ENCODE measurements at places on chromosomes 7 and 10.

GRCh38 chr7:106778656-106779250 is 86.3 kb upstream of the PIK3CG start:
- no peak for DNase-seq

DNA sequence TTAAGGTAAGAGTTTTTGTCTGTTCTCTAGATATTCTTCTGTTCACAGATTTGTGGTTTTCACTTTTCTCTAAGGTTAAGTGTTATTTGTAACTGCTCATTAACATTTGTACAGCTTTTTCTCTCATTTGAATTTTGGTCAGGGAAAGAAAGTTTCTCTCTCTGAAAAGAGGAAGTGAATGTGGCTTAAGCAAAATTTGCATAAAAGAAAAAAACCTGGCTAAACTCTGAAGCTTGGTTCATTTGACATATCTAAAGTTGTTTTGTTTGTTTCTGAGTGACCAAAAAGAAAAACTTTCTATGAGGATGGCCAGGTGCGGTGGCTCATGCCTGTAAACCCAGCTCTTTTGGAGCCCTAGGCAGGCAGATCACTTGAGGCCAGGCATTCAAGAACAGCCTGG is 22.0 kb upstream of the SLC26A4 start:
- DNase-seq = no peak

- no peak for DNase-seq
These were observed 145.6 kb upstream of the CALCR start for GRCh38 chr7:93720106-93720505.

DNA sequence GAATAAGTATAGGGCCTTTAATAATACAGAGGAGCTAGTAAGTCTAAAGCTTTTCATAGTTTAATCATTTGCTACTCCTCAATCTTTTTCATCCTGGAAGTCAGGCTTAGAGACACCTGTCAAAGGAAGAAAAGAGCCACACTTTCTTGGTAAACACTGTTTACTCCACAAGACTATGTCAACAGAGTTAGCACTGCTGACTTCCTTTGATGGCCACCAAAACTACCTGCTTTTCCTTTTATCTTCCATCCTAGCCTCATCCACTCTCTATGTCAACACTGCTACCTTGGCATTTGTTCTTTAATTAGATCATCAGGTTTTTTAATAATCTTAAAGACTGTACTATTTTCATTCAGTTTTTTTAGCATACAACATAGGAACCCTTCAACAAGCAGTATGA is 106.2 kb downstream of the ELAPOR2 start:
- DNase-seq = no peak

DNA sequence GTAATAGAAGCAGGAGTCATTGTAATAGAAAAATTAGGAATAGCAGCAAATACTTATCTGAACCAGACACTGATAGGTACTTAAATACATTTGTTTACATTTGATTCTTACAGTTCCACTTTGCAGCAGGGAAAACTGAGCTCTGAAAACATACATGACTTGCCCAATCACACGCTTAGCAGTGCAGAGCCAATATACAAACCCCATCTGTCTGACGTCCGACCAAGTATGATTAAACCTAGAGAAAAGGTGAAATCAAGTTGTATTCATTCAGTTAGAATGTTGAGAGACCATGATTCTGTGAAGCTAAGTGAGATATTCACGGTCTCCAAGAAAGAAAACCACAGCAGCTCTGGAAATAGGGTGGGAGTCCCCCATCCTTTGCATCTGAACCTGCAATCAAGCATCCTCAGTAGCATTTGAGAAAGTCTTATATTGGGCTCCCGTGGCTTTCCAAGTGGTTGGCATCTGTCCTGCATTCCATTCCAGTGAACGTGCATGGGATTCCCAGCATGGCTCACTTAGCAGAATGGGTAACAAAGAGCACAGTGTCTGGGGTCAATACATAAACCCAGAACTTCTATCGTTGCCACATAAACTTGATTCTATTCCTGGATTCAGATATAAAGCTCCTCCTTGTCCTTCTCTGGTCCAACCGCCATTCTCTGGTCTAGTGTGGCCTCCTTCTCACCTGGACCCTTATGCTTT is 148.7 kb upstream of the RSU1 start:
- DNase-seq = no peak

DNA sequence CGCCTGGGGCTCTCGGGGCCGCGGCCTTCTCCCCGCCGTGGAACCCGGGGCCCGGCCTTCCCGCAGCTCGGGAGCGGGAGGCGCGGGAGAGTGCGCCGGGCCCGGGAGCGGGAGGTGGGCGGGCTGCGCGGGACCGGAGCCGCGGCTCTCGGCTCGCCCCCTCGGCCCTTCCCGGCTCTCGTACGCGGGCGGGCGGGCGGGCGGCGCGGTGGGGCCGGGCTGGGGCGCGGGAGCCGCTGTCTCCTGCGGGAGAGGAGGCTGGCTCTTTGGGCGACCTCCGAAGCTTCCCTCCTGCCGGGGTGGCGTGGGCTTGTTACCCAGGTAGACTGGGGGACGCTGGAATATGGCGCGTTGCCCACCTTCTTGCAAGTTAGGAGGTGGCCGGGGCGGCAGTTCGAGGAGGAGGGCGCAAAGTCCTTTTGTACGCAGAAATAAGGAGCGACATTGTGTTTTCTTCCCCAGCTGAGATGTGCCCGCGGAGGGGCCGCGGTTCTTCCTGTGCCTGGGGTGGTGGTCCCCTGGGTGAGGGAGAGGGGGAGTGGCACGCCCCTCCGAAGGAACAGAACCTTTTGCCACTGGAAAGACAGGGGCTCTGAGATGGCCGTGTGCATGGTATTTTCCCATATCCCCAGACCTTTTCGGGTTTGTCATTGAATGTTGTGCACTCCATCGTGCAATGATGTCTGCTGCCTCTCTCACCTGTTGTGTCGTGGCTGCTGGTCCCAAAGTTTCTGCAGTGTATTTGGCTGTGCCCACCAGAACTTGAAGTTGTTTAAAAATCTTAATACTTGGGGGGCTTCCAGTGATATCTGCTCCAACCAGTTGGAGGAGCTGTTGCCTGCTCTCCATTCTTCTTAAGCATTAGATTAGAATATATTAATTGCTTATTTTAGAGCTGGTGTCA is 844 bp downstream of the NRF1 start:
- DNase-seq = no peak

- no peak for DNase-seq
These were observed 552 bp upstream of the RAB18 start for GRCh38 chr10:27503498-27504006.

DNA sequence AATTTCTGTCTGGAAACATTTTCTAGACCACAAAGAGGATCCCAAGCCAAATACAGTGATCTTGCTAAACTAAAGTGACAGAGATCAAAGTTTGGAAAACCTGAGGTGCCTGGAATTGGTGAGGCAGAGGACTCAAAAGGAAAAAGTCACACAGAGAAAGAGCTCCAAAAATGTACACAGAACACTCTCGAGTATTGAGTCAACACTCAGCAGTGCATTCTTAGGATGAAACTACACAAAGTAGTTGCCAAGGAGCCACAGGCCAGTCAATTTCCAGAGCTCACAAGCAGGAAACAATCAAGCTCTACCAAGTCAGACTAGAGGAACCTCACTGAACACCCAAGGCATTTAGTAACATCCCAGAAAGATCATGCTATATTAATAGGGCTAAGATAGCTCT is 61.3 kb downstream of the MICU1 start:
- DNase-seq = no peak

GRCh38 chr10:13184730-13185514 is 23.6 kb downstream of the MCM10 start:
- no peak for DNase-seq

DNA sequence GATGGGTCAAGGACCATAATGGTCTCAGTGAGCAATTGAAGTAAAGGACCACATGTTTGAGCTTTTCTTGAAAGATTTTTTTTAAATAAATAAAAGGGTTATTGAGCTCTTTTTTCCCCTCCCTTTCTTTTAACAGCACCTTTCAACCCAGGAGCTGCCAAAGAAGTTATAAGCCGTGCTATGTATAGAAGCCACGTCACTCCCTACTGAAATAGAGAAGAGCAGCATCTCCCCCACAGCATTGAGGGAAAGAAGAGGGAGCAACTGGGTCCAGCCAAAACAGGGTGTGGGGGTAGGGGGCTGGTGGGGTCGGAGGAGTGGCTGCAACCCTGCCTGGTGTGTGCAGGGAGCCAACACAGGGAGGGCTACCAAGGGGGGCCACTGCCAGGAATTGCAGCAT is 227.2 kb downstream of the PLXNA4 start:
- DNase-seq = no peak

- DNase-seq = peak; percentile 30
These were observed 4.8 kb downstream of the INA start for GRCh38 chr10:103281753-103282152.

GRCh38 chr10:69687426-69687825 is 57.4 kb downstream of the FAM241B start:
- DNase-seq = no peak

DNA sequence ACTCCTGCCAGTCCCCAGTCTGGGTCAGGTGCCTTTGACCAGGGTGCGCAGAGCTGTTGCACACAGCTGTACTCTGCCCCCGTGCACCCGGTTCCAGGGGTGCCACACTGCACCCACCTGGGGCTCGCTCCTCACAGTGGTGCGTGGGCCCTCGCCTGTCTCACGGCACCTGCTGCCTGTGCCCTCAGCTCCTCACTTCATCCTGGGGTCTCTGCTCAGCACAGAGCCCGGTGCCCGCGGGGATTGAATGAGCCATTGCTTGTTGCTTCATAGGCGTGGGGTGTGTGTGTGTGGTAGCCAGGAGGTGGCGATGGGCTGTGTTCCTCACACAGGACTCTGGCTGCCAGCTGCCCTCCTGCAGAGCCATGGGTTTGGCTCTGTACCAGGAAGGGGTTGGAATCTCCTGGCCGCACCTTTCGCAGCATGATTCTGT is 18.5 kb downstream of the EIF3B start:
- DNase-seq = no peak

GRCh38 chr7:8283968-8284367 is 22.0 kb upstream of the ICA1 start:
- no peak for DNase-seq

GRCh38 chr7:111931016-111931517 is 275.1 kb downstream of the DOCK4 start:
- DNase-seq = no peak

- no peak for DNase-seq
These were observed 33.5 kb upstream of the AUTS2 start for GRCh38 chr7:69564454-69565417.

Measured in NCI-H1436 treated with DMSO at 0.1 percent for 48 hours (cell line).